Fibroblast of lung (primary cell): ENCODE measurements at places on chromosomes 12 and 14. TPM values are rescaled to one million over a fixed set of nuclear protein-coding genes. Genes with fewer than 3 reads are reported as not detected.

GRCh38 chr14:65937079-65937959, 524.8 kb downstream of the FUT8 start:
- no peak overlapping the region for H3K27ac ChIP-seq
- H3K27me3 ChIP-seq = no peaks in the 10 kb centered on the region
- DNase-seq = no peak
- no peaks in the 10 kb centered on the region for H3K36me3 ChIP-seq

PRB2 gene
- not detected in 2 replicates for polyA plus RNA-seq

ZFC3H1 gene
- 23.2 and 33.1 TPM in 2 replicates for polyA plus RNA-seq

- no peaks in the 10 kb centered on the region for H3K27me3 ChIP-seq
- peaks cover 5% of the 10 kb centered on the region for H3K4me1 ChIP-seq
- H3K36me3 ChIP-seq = no peaks in the 10 kb centered on the region
- DNase-seq = peak; percentile 13
Observed at GRCh38 chr12:112005419-112006395, 7.3 kb downstream of the TMEM116 start.

- DNase-seq = no peak
- no peaks in the 10 kb centered on the region for H3K4me1 ChIP-seq
- no peaks in the 10 kb centered on the region for H3K27me3 ChIP-seq
- no peak overlapping the region for H3K4me3 ChIP-seq
- no peak overlapping the region for H3K27ac ChIP-seq
- H3K36me3 ChIP-seq = no peaks in the 10 kb centered on the region
Observed at GRCh38 chr14:89288114-89288513, 128.9 kb downstream of the FOXN3 start.

- no peak overlapping the region for H3K27ac ChIP-seq
- no peaks in the 10 kb centered on the region for H3K4me1 ChIP-seq
- no peaks in the 10 kb centered on the region for H3K27me3 ChIP-seq
- peaks cover 5% of the 10 kb centered on the region for H3K36me3 ChIP-seq
- no peak overlapping the region for H3K4me3 ChIP-seq
Observed at GRCh38 chr14:71050227-71050823, 143.1 kb downstream of the PCNX1 start.

IL26 gene
- polyA plus RNA-seq = 0.07 TPM in 1 of 2 replicates, not detected in the other

KLRC4 gene
- polyA plus RNA-seq = not detected in 2 replicates

- H3K4me3 ChIP-seq = peak overlapping the region; percentile 0
- peak; percentile 94 for DNase-seq
- peaks cover 6% of the 10 kb centered on the region for H3K4me1 ChIP-seq
- H3K36me3 ChIP-seq = no peaks in the 10 kb centered on the region
Observed at GRCh38 chr12:59699421-59700152, 103.8 kb downstream of the SLC16A7 start.

PPM1H gene
- 0.57 and 0.95 TPM in 2 replicates for polyA plus RNA-seq

GRCh38 chr12:75738486-75738885, 227.1 kb upstream of the KRR1 start:
- DNase-seq = no peak
- no peak overlapping the region for H3K4me3 ChIP-seq
- no peaks in the 10 kb centered on the region for H3K36me3 ChIP-seq
- H3K27ac ChIP-seq = no peak overlapping the region
- H3K4me1 ChIP-seq = no peaks in the 10 kb centered on the region
- no peaks in the 10 kb centered on the region for H3K27me3 ChIP-seq

CLEC9A gene
- polyA plus RNA-seq = not detected in 2 replicates

DNA sequence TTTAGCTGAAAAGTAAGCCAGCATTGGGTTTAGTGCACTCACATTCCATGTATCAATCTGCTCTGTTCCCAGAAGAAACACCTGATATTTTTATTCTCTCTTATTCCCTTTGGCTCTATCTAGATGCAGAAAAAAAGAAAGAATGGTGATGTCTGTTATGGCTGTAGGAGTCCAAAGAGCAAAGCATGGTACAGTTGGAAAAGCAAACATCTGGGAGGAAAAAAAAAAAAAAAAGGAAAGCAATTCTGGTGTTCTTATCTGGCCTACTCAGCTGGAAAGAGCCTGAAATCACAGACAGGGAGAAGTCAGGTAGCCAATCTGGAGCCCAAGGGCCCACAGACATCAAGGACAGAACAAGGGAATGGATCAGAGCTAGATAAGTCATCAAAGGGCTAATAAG, 293.9 kb downstream of the DUSP6 start:
- H3K27me3 ChIP-seq = no peaks in the 10 kb centered on the region
- H3K36me3 ChIP-seq = no peaks in the 10 kb centered on the region
- H3K27ac ChIP-seq = no peak overlapping the region
- H3K4me1 ChIP-seq = no peaks in the 10 kb centered on the region
- no peak overlapping the region for H3K4me3 ChIP-seq

DNA sequence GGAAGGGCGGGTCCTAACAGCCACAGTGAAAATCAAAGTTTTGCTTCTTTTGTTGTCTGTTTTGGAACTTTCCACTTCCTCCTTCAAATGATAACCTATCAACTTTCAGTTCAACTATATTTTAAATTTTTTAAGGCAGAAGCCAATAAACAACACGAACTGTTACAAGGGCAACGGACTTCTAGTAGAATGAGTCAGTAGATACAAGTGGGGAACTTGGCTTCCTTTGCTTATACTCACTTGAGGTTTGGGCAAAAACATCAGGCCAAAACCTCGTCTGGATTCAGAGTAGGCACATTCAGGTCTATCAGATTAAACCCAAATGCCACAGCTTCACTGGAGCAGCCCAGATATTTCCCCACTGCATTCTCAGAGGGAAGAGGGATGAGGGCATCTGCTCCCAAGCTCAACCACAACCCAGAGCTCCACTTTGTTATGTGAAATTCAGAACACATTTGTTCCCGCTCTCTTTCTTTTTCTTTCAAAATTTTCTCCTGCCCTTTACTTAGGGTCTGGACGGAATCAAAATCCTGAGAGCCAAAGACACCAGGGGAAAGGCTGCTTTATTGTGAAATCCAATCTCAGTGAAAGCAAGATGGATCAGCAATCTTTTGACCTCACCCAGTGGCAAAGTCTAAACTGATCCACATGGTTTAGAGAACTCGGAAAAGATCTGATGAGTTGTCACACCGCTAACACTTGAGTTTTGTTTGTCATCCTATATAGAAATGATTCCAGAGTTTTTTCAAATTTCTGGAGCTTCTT, 152.5 kb upstream of the BTG1 start:
- H3K4me1 ChIP-seq = peaks cover 2% of the 10 kb centered on the region
- H3K36me3 ChIP-seq = no peaks in the 10 kb centered on the region
- H3K27ac ChIP-seq = peak overlapping the region; percentile 77
- H3K27me3 ChIP-seq = no peaks in the 10 kb centered on the region

DNA sequence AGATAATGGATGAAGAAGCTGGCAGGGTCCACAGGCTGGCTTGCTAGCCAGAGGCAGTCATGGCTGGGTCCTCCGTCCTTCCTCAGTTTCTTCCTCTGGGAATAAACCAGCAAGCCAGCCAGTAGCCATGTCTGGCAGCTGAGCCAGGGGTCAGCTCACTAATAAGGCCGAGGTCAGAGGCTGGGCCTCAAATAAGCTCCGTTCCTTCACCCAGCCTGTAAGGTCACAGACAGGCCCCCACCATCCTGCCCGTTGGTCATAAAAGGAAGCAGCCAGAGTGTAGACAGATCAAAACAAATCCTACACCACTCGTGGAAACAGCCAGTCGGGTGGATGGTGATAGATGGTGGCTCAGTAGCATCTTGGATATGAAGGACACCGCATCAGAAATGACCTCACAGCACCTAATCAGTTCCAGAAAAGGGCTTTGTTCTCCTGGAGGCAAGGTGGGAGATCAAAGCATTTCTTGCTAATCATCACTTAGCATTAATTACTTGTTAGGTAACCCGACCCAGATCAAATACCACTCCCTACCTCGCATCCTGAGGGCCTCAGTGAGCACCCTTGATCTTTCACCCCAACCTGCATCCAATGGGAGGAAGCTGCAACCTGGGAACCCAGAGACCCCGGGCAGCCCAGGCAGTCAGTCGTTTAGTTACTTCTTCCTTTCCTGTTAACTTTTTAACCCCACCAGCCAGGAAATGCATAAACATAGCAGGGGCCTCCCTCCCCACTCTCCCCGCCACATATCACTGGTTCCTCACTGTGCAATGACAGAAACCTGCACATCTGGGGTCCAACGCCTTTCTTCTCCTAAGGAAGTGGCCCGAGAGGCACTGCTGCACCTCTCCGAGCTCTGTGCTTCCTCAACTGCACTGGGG, 90.2 kb downstream of the KDM2B start:
- H3K27ac ChIP-seq = no peak overlapping the region
- no peak overlapping the region for H3K4me3 ChIP-seq
- H3K4me1 ChIP-seq = no peaks in the 10 kb centered on the region
- no peaks in the 10 kb centered on the region for H3K27me3 ChIP-seq
- H3K36me3 ChIP-seq = no peaks in the 10 kb centered on the region

INSM2 gene
- not detected in 2 replicates for polyA plus RNA-seq

DNA sequence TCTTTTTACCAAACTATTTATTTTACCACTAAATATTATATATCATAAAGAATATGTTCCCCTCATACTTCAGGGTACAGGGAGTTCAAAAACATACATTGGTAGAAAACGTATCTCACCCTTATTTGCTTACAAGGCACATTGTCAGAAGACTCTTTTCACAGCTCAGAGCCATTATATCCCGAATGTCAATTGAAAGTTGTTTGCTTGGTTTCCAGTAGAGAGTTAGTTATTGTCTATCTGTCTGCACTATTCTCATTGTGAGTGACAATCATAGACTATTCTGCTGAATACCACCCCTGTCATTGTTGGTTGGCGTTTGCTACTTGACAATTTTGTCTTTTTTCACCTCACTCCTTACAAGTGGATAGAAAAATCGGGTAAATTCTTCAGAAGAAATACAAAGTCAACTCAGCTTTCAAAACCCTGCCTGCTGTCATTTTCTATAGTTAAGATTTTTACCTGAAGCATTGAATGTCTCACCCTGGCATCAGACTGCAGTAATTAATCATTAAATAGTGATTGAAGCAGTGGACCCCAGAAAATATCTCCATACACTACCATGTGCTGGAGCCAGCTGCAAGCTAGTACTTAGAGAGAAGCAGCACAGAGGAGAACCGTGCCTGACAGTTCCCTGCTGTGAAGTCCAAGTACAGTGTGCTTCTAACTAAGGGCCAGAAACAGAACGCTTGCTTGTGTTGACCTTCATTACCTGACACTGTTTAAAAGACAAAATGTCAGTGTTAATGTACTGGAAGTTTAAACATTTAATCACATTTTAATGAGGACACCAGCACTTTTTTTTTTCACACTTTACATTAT, 510.6 kb downstream of the RERGL start:
- no peaks in the 10 kb centered on the region for H3K4me1 ChIP-seq
- no peak for DNase-seq
- H3K4me3 ChIP-seq = no peak overlapping the region
- H3K36me3 ChIP-seq = no peaks in the 10 kb centered on the region
- no peaks in the 10 kb centered on the region for H3K27me3 ChIP-seq

GRCh38 chr12:95574799-95575452, 23.6 kb upstream of the USP44 start:
- H3K4me1 ChIP-seq = no peaks in the 10 kb centered on the region
- no peaks in the 10 kb centered on the region for H3K27me3 ChIP-seq
- H3K4me3 ChIP-seq = no peak overlapping the region
- H3K27ac ChIP-seq = no peak overlapping the region

DNA sequence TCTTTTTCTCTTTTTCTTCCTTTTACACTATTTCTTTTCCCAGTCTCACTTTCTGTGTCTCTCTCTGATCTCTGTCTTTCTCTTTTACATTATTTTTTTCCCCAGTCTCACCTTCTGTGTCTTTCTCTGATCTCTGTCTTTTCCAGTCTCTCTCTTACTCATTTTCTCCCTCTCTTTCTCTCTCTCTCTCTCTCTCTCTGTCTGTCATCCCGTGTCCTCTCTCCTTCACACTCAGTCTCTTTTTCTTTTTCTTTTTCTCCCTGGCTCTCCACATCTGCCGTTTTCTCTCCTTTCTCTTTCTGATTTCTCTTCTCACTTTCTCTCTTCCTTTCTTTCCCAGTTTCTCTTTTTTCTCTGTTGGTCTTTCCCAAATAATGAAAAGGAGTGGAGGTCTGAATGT, 22.3 kb downstream of the DHRS4L2 start:
- H3K4me3 ChIP-seq = no peak overlapping the region
- H3K4me1 ChIP-seq = no peaks in the 10 kb centered on the region
- H3K27ac ChIP-seq = no peak overlapping the region
- H3K36me3 ChIP-seq = no peaks in the 10 kb centered on the region
- DNase-seq = no peak

DNA sequence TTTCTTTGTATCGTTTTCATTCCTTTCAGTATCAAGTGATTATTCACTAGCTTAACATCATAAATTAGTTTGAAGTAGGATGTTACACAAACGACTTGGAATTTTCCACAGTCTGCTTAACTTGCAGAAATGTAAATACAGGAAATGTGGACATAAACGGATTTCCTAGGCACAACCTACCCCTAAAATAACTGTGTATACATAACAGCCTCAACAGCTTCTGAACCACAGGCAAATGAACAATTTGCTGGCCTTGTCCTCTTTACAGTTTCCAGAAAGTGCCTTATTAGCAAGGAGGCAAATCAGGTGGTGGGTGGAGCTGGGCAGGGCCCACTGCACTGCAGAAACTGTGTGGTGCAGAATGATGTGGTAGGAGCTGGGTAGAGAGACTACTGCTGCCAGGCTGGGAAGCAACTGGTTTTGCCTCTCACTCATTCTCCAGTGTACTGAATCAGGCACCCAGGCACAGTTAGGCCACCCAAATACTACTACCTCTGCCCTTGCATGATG, 14.1 kb downstream of the DRAM1 start:
- DNase-seq = peak; percentile 92
- H3K4me3 ChIP-seq = peak overlapping the region; percentile 8
- peak overlapping the region; percentile 80 for H3K27ac ChIP-seq
- no peaks in the 10 kb centered on the region for H3K36me3 ChIP-seq
- no peaks in the 10 kb centered on the region for H3K27me3 ChIP-seq

KCNH5 gene
- polyA plus RNA-seq = 0.03 and 1.5 TPM in 2 replicates

TEX52 gene
- polyA plus RNA-seq = not detected in 2 replicates

DNA sequence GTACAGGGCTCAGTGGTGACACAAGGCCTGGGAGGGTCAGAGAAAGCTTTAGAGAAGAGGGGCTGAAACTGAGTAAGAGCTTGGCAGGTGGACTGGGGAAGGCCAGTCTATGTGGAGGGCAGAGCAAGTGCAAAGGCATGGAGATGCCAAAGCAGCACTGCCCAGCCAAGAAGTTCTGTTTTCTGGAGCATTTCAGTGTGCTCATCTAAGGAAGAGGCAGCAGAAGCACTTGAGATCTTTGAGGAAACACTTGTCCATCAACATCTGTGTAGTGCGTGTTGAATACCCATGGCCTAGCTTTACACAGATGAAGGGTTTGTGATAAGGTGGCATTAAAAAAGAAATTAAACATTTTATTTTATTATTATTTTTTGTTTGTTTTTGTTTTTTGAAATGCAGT, 52.8 kb downstream of the FOS start:
- H3K4me3 ChIP-seq = no peak overlapping the region
- no peak for DNase-seq
- no peaks in the 10 kb centered on the region for H3K36me3 ChIP-seq
- H3K27ac ChIP-seq = no peak overlapping the region
- no peaks in the 10 kb centered on the region for H3K27me3 ChIP-seq

JAG2 gene
- 0.23 and 0.51 TPM in 2 replicates for polyA plus RNA-seq

SLC39A2 gene
- polyA plus RNA-seq = not detected in 2 replicates

- H3K36me3 ChIP-seq = no peaks in the 10 kb centered on the region
- no peak for DNase-seq
- H3K4me1 ChIP-seq = peaks cover 10% of the 10 kb centered on the region
- no peaks in the 10 kb centered on the region for H3K27me3 ChIP-seq
- H3K4me3 ChIP-seq = no peak overlapping the region
Observed at GRCh38 chr14:68583548-68584280, 209.2 kb downstream of the ZFP36L1 start.

KCNMB4 gene
- polyA plus RNA-seq = 0.24 and 0.66 TPM in 2 replicates
